ENCODE measurements at places on chromosomes 7 and 10.

DNA sequence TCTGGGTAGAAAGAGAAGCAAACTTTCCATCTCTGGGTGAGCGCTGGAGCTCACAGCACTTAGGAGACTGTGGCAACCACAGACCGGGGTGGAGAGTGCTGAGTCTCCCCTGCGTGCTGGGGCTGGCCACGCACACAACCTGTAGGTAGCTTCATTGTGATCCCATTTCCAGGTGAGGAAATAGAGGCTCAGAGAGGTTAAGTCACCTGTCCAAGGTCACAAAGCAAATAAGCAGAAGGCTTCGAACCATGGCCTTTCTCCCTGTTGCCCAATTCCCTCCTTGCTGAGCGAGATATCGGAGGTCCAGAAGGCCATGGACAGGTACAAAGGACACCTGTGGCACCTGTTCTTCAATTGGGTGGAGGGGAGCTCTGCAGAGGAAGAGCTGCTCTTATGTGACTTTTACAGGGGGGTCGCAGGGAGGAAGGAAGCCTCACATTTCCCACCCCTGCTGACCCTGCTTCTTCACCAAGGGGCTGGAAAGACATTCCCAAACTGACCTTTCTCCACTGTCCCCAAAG, 39.4 kb downstream of the ZCCHC24 start:
- no peak for DNase-seq

DNA sequence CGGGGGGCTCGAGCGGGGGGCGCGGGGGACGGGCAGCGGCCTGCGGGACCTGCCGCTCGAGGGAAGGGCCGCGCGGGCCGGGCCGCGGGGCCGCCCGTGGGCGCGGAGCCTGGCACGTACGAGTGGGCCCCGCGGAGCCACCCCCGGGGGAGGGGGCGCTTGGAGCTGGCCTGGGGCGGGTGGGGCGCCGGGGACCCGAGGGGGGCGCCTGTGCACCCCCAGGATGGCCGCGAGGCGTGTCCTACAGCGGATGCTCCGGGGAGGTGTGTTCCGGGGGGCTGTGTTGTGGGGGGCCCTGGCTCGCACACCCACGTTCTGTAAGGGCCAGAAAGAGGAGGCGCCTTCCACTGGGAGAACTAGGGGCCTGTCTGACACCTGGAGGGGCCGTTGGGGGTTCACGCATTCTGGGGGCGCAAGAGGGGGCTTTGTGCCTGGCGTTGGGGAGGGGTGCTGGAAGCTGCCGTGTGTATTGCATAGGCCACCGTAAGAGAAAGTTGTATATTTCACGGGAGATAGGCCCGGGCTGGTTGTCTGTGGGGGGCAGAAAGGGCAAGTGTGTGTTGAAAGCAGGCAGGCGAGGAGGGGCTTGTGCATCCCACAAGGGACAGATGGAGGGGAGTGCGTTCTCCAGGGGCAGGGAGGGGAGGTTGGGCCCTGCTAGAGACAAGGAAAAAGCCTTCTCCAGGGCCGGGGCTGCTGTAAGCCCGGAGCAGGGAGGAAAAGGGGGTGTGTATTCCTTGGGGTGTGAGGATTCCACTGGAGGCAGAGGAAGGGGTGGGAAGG, 663 bp downstream of the VPS37D start:
- DNase-seq = no peak

GRCh38 chr10:32577448-32577847, 131.5 kb downstream of the CCDC7 start:
- DNase-seq = no peak

GRCh38 chr10:17177014-17177413, 24.5 kb downstream of the TRDMT1 start:
- no peak for DNase-seq

- no peak for DNase-seq
Observed at GRCh38 chr7:19296617-19297016, 151.4 kb upstream of the FERD3L start.

GRCh38 chr7:21076574-21076973, 289.9 kb upstream of the SP8 start:
- DNase-seq = no peak

GRCh38 chr7:144006029-144006691, 6.0 kb downstream of the OR6B1 start:
- DNase-seq = no peak

- no peak for DNase-seq
Observed at GRCh38 chr10:19705250-19705649, 111.0 kb upstream of the PLXDC2 start.

DNA sequence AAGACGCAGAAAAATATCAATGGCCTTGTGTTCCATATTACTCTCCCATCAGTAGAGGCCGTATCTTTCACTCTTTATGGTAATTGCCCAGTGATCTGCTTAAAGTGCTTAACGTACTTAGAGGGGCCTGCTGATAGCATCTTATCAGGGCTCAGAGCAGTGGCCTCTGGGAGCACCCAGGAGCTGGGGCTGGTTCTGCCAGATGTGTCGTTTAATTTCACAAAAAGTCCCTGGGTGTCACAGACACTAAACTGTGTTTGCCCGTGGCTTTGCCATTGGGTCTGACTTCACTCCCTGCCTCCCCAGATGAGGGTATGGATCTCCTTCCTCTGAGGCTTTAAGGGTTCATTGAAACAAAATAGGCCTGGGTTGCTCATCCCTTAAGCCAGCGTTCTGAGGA, 435.3 kb downstream of the GATA3 start:
- no peak for DNase-seq

- no peak for DNase-seq
Observed at GRCh38 chr10:76213876-76214275, 782.5 kb downstream of the LRMDA start.

GRCh38 chr10:5595095-5595494, 70.3 kb downstream of the CALML3 start:
- DNase-seq = no peak

- no peak for DNase-seq
Observed at GRCh38 chr10:127899766-127900387, 7.0 kb upstream of the PTPRE start.

DNA sequence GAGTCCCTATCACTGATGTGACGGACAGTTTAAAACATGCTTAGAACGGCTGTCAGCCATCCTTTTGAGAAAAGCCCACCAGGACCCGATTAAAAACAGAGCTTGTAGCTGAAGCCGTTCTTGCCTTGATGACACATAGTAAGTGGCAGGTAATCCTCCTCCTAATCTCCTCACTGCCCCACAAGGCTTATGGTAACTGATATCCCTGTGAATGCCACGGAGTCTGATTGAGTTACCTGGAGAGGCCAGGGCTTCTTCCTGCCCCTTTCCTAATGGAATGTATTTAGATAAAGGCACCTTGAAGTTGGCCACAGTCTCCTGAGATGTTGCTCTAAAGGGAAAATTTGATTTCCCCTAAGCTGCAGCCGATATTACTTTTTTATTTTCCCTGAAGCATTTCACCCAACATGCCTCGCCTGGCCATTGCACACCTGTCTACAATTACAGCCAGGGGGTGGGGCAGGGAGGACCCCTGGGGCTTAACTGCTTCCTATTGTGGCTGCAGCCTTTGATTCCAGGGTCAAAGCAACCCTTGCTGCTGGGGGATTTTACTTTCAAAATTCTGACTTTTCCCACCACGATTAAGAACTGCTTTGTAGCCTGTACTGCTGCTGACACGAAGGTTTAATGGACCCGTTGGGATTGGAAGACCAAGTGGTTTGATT, 169.0 kb upstream of the GPR26 start:
- DNase-seq = no peak

GRCh38 chr10:77518241-77518909, 119.2 kb downstream of the KCNMA1 start:
- DNase-seq = no peak

- no peak for DNase-seq
Observed at GRCh38 chr7:95883217-95883616, 110.9 kb downstream of the DYNC1I1 start.

DNA sequence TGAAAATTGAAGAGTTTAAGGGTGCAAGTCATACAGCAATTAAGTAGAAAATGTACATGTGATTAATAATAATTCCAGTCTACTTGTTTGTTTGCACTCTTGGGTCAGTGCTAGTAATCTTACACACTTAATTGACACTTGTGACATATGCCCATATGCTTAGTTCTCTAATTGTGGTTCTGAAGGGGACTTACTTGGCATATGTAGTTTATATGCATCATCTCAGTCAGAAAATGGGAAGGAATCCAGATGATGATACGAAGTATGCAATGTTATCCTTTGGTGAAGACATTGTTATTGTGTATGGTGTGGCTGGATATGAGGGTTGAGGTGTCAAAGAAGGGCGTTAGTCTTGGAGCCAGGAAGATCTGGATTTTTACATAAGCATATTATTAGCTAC, 193.5 kb upstream of the HDAC9 start:
- DNase-seq = no peak

DNA sequence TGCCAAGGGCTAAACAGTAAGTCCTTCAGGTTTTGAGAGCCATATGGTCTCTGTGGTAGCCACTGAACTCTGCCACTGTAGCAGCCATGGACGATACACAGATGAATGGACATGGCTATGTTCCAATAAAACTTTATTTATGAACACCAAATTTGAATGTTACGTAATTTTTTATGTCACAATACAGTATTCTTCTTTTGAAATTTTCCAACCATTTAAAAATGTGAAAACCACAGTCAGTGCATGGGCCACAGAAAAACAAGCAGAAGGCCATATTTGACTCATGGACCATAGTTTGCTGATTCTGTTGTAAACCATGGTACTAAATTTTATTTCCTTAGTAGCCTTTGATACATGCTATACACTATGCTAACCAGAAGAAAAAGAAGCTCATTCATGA, 361.8 kb downstream of the MAGI2 start:
- no peak for DNase-seq

GRCh38 chr10:18044976-18045720, 93.4 kb downstream of the SLC39A12 start:
- DNase-seq = no peak

GRCh38 chr10:7102557-7103349, 308.1 kb downstream of the SFMBT2 start:
- no peak for DNase-seq

GRCh38 chr7:90238022-90238421, 7.0 kb upstream of the CFAP69 start:
- no peak for DNase-seq

GRCh38 chr7:77199013-77199966, at the start of gene FGL2:
FGL2 (minus strand) TSS chr7:77199819; CDS start chr7:77199793, 26 bp downstream.
- DNase-seq = peak; percentile 10

DNA sequence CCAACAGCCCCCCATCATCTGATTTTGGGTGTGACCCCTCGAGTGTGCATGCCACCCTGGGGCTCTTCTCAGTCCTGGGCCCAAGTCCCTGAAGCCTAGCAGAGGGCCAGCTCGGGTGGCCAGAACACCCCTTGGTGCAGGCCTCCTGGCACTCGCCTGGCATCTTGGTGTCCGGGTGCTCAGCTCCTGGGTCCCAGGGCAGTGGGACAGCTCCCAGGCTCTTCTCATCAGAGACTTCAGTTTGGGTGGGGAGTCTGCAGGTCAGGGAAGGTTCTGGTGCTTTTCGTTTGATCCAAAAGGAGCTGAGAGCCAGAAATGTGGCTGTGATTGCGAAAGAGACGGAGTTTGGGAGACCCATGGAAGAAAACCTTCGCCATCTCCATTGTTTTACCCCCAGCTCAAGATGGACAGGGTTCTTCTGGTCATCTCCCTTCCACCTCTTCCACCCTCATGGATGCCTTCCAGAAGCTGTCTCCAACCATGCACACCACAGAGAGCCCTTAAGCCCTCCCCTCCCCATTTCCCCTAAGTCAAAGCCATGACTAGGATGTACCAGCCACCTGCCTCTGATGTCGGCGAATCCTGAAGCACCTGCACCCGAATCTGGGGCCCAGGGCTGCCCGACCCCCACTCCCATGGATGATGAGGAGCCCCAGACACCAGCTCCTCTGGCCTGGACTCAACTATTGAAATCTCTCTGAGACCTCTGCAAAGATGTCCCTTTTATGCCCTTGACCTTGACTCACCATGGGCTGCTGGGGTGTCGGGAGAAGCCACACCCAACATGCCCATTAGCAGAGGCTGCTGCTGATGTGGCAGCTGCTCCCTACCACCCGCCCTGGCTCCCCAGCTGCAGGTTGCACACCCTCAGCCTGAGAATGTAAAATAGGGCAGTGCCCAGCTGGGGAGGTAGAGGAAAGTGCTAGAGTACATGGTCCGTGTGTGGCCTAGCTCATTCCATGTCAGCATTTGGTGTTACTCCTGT, 55.3 kb downstream of the ADCYAP1R1 start:
- DNase-seq = no peak

DNA sequence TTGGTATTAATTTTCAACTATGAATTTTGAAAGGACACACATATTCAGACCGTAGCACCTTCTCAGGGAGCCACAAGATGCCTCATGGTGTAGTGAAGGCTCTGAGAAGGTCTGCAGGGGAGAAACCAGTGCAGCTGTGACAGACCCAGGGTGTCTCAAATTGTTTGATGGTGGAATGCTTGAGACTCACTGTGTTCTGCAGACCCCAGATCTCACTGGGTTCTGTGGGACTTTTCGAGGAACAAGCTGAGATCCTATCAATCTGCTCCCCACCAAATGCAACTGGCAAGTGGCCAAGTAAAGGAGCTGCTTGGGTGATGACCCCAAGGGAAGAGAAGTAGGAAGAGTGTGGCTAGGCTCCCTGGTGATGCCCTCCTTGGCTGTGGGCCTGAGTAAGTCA, 130.5 kb upstream of the UNC5B start:
- DNase-seq = no peak

DNA sequence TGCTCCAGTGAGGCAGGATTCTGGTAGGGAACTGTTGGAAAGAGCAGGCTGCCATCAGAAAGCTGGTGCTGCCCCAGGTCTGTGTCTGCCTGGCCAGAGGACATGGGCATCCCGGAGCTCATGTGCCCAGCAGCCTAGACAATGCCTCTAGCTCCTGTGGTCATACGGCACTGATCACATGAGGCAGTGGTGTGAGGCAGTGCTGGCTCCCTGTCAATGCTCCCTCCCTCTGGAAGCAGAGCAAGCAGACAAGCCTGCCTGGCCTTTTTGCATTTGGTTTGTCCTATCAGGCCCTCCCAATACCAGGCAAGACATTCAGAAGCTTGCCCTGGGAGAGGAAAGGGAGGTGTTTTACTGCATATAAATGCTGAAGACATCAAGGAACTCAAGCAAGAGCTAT, 19.5 kb upstream of the MMP21 start:
- no peak for DNase-seq

GRCh38 chr7:18513343-18513742, 17.8 kb downstream of the HDAC9 start:
- DNase-seq = no peak

- DNase-seq = no peak
Observed at GRCh38 chr7:2710901-2711551, 23.0 kb downstream of the AMZ1 start.

DNA sequence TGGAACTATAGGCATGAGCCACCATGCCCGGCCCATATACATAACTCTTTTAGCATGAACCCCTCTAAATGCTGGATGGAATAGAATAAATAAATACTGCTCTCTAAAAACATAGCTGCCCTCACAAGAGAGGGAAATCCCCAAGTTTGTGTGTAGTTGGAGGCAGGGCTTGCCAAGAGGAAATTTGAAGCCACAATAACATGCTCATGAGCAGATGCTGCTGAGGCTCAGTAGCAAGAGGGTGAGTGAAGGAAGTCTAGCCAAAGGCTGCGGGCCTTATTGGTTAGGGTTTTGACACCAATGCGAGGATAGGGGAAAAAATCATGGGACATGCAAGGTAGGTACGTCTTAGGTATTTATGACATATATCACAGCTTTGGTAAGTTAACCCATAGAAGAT, 17.3 kb downstream of the TPK1 start:
- DNase-seq = peak; percentile 14

Measured in stimulated activated naive CD4-positive, alpha-beta T cell treated with Interleukin-2 at 50 U/mL for 16 hours (primary cell).